ENCODE measurements at places on chromosomes 4 and X.

DNA sequence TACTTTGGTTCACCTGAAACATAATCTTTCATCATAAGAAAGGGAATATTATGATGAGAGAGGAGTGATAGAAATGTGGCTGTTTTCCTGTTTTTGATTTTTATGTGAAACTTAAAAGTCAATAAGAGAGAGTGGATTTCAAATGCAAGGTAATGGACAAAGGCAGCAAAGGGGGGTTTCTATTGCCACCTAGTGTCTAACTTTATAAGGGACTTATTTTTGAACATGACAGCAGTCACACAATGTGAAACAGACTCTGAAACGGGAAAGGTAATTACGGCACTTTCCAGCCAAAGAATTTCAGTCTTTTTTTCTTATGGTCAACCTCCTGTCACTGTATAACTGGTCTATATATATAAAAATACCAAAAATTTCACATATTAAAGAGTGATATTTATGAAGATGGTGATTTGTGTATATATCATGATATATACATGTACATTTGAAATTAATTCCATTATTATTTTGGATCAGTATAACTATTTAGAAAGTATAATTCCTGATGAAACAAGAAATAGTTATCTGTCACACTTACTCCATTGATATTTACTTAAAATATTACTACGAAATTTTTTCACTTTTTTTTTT, 127.1 kb downstream of the FBXO8 start:
- DNase-seq: no peak

DNA sequence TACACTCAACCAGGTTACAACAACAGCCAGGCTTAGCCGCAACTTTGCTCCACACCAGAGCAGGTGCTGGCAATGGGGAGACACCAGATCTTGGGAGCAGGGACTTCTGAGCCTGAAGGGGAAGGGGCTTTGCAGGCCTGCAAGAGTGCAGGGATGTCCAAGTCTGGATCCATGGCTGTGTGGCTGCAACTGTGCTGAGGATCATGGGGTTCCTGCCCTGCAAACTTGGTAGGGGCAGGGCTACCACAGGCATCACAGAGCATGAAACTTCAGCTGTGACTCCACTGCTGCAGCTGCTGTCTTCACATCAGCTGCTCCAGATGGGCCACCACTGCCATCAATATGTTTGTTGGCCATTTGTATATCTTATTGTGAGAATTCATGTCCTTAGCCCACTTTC, 340.4 kb downstream of the FSTL5 start:
- DNase-seq: no peak

DNA sequence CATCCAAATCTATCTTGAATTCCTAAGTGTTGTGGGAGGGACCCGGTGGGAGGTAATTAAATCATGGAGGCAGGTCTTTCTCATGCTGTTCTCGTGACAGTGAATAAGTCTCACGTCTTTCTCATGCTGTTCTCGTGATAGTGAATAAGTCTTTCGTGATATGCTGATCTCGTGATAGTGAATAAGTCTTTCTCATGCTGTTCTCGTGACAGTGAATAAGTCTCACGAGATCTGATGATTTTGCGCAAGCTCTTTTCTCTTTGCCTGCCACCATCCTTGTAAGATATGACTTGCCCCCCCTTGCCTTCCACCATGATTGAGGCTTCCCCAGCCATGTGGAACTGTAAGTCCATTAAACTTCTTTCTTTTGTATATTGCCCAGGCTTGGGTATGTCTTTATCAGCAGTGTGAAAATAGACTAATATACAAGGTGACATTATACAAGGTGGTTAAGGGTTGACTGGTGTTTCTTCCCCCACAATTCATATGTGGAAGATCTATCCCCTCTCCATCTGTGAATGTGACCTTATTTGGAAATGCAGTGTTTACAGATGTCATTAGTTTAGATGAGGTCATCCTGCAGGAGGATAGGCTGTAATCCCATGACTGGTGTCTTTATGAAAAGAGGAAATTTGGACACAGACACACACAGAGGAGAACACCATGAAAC, 27.6 kb downstream of the ARSD start:
- DNase-seq: no peak

- no peak for DNase-seq
Measured at GRCh38 chr4:8597319-8597718, 4.8 kb downstream of the CPZ start.

DNA sequence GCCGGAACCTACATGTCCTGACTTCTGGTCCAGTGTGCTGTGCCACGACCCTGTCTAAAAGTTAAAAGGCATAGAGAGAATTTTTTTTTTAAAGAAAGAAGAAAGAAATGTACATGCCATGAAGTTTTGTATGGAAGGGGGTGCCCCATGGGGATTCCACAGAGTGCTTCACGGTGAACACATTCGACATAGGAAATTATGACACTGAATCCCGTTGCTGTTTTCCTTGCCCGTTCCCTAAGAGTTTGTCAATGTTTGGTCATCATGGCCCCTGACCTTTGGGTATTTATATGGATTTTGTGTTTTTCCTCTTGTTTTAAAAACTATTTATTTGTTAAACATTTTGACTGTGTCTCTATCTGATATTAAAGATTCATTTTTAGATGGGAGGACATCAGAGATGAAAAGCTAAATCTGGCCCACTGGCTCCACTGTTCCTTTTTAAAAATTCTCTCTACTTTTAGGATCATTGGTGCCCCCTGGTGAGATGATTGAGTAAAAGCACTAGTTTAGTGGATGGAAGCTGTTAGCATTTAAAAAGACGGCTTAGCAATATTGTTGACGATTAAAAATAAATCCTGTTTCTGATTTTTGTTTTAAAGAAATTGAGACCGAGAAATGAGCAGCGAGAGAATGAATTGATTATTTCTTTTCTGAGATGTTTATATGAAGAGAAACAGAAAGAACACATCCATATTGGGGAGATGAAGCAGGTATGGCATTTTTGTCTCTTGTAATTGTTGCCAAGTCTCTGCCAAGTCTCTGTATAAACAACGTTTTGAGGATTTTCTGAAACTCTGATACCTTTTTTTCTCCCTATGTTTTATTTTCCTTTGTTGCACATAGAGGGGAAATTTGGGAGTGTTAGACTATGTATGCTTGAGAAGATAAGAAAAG, 75.0 kb downstream of the PTTG2 start:
- no peak for DNase-seq

DNA sequence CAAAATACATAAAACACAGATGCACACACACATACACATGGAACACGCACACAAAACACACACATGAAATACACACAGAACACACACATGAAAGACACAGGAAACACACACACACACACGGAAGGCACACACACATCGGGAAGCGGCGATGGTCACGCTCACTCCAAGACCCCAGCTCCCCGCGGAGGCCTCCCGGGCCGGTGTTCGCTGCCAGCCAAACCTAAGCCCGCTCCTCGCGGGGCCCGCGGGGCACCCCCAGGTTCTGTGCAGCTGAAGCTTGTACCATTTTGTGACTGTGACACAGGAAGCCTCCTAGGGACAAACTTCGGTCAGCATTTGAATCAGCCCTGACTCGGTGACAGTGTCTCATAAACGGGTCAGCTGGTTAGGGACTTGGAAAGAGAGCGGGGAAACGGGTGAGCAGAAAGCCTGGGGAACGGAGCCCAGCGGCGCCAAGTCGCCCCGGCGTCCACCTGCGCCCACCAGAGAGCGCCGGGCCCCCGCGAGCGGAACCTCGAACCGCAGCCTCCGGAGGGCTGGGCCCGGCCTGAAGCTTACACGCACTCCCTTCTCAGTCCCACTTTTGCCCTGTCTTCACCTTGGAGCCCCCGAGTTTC, 32.1 kb downstream of the F11 start:
- DNase-seq: no peak

DNA sequence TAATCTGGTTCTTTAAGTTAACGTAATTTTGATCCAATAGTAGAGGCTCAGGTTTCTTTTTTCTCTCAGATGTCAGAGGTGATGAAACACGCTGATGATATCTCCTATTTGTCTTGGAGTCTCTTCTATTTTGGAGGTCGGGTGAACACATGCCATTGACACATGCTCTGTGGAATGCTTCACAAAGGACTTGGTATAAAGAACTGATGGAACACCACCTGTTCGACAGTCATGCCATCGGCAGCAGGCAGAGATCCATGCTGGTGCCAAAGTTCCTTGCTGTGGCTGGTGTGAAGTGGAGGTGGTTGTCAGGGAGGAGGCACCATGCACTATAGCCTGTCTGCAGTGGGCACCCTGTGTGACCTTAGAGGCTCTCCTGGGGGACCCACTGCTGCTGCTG, 94.9 kb downstream of the ATP8A1 start:
- DNase-seq: no peak

GRCh38 chr4:48069026-48069425, 52.5 kb downstream of the NIPAL1 start:
- no peak for DNase-seq

DNA sequence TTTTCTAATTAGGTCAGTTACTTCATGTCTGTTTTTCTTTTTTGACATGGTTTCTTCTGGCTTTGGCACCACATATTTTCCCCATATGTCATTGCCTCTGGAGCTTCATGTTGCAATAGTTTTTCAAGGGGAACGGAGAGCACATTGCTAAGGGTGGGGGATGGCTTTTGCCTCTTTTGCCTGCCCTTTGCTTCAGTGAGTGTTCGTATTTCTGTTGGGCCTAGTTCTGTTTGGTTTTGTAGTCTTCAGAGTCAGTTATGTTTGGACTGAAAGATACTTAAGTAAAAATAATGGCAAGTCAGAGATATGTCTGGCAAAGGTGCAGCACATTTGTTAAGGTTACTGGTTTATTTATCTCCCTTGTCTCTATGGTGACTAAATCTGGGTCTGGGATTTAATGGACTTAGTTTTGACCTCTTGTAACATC, 29.1 kb downstream of the FHL1 start:
- DNase-seq: no peak

- DNase-seq: no peak
Measured at GRCh38 chrX:103092942-103093341, at the start of gene NXF3. NXF3 (minus strand) TSS chrX:103093143; CDS start chrX:103093023, 120 bp downstream.

DNA sequence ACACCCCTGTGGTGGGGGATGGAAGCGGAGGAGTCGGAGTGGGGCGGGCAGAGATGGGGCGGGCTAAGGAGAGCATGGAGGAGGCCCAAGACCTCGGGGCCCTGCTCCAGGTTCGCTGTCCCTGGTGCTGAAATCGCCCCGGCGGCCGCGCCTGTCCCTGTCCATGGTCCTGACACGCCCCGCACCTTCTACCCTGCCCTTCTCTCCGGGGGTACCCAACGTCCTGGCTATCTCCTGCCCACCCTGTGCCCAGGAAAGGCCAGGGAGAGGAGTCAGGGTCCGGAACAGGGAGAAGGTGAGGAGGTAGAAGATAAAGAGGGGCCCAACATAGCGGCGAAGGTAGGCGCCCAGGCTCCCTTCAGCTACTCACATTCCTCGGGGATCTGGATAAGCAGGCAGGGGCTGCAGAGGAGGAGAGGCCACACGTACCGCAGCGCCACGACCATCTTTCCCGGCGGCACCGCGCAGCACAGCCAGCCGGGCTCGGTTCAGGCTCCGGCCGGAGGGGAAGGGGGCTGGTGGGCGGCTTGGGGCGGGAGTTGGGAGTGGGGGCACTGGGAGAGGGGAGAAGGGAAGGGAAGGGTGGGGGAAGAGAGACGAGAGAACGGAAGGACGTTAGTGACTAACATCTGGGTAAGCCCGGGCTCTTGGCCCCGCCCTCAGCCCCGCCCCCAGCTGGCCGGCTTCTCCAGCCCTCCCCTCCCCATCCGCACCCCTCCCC, 10.4 kb downstream of the L1CAM start:
- no peak for DNase-seq

- no peak for DNase-seq
Measured at GRCh38 chrX:7993873-7994272, 66.7 kb upstream of the PNPLA4 start.

GRCh38 chr4:10977534-10977933, 293.0 kb upstream of the CLNK start:
- DNase-seq: no peak

GRCh38 chrX:69285401-69285877, 120.2 kb upstream of the PJA1 start:
- no peak for DNase-seq

DNA sequence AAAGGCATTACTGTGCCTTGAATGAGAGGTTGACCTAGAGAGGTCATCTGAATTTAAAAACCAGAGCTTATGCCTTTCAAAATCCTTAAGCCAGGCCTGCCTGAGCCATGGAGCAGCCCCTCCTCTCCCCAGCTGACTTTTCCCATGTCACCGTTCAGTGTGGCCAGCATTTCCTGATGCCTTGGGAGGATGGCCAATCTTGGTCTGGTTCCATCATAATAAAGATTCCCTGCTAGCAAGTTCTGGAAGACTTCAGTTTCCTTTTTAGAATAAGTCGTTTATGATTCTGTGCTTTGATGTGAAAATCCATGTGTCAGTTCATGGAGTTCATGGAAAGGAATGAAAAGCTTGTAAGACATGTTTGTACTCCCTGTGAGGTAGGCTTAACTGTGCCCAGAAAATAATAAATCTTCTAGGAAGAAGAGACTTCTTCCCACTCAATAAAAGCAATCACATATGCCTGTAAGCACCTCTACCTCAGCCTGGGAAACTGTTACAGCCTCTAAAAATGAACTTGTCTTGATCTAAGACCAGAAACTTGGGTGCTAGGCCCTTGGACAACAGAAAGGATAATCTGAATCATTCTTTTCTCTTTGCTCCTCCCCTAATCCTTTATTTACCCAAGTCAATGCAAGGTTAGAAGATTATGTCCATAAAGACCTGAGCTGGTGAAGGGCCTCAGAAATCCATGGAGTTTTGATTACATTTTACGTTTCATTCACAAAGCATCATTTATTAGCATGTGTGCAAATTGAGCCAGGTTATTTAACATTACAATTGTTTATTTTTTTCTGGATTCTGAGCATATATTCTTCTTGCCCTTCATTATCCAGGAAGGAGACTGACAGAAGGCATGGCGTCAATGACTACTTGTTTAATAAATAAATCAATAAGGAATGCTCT, 84.0 kb upstream of the TBC1D9 start:
- DNase-seq: no peak

DNA sequence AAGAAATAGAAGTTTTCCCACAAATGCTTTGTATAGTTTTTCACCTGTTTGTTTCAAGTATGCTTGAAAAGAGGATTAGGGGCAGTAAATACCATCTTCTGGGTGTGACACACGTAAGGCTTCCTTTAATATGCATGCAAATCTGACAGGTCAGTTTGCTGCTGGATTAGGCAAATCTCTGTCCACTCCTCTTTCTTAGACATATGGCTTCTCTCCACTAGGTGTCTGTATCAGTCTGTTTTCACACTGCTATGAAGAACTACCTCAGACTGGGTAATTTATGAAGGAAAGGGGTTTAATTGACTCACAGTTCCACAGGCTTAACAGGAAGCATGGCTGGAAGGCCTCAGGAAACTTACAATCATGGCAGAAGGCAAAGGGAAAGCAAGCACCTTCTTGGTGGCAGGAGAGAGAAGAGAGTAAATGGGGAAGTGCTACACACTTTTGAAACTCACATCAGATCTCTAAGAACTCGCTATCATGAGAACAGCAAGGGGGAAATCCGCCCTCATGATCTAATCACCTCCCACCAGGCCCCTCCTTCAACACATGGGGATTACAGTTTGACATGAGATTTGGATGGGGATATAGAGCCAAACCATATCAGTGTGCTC, 66.9 kb downstream of the TAB3 start:
- no peak for DNase-seq

- DNase-seq: no peak
Measured at GRCh38 chrX:108396188-108396891, 41.9 kb downstream of the COL4A6 start.

Measured in KG1 (cell line).